ENCODE measurements at places on chromosomes 4 and X.

GRCh38 chrX:49029876-49030275 is 13.3 kb downstream of the TFE3 start:
- no peak for DNase-seq

GRCh38 chrX:154419189-154419588 is 7.8 kb downstream of the TAFAZZIN start:
- DNase-seq = no peak

GRCh38 chr4:152352622-152353116 is 183.2 kb downstream of the FBXW7 start:
- DNase-seq = no peak

DNA sequence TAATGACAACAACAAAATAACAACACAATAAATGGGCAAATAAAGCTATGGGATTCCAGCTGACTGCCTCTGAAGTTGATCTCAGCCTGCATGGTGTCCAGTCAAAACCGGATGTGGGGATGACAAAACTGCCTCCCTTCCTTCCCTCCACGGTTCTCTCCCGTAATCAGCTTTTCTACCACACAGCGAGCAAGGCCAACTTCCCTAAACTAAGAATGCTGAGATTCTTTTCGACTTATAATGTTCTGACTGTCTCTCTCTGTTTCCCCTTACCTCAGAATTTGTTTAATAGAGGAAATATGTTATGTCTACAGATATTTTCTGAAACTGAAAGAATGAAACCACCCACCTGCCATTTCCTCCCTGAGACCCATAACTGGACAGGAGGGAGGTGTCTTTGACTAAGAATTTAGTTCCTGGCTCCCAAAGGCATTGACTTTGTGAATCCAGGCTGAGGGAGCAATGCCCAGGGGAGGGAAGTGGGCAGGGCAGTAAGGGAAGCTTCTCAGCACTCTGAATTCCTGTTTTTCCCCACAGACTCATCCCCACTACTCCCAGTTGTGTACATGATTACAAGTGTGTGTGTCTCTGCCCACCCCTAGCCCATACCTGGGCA is 1.0 kb upstream of the TLR1 start:
- no peak for DNase-seq

All from stimulated activated CD4-positive, alpha-beta T cell treated with anti-CD3 and anti-CD28 coated beads, Interleukin-4, amount 100 ng/mL, for 4 hours (primary cell).